Activated naive CD8-positive, alpha-beta T cell treated with anti-CD3 and anti-CD28 coated beads, Interleukin-2, amount 50 U/mL, for 24 hours (primary cell): ENCODE measurements at places on chromosomes 1 and 21.

- H3K4me1 ChIP-seq = peaks cover 24% of the 10 kb centered on the region
- peak overlapping the region; percentile 95 for H3K4me3 ChIP-seq
- H3K27me3 ChIP-seq = no peaks in the 10 kb centered on the region
Measured at GRCh38 chr1:3857791-3858129, 484 bp downstream of the DFFB start.

DNA sequence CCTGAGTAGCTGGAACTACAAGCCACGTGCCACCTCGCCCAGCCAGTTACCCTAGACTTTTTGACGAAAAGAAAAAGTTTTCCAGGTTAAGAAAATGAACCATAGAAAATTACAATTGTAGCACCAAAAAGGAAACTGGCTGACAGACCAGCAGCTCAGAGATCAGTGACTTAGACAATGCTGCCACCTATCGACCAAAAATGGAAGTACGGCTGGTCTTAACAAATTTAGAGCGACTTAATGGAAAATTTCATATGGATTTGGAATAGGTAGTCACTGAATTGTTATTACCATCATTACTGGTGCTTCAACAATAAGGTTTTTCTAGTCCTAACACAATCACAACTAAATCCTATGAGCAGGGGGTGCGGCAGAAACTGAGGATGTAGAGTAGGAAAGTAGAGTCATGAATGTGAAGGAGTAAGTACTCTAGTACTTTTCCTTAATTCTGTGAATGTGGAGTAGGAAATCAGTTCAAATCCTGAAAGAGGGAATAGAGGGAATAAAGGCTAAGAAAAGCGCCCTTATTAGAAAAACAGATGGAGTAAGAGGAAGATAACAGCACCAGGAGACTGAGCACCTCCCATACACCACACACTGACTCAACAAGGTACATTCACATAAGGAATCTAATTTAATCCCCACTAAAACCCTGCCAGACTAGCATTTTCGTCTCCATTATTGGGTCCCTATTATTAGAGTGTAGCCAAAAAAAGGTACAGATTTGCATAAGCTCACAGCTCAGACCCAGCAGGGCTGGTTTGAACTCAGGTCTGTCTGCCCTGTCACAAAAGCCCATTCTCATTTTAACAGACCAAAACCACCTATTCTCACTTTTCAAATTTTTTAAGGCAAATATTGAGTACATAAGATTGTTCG lies 37.9 kb upstream of the MGST3 start:
- no peak overlapping the region for H3K4me3 ChIP-seq
- peaks cover 18% of the 10 kb centered on the region for H3K4me1 ChIP-seq
- H3K36me3 ChIP-seq = peaks cover 2% of the 10 kb centered on the region
- H3K27ac ChIP-seq = no peak overlapping the region

GRCh38 chr1:12678350-12678749 lies 34.5 kb downstream of the AADACL4 start:
- H3K27ac ChIP-seq = no peak overlapping the region
- H3K4me3 ChIP-seq = no peak overlapping the region
- peaks cover 23% of the 10 kb centered on the region for H3K27me3 ChIP-seq
- no peaks in the 10 kb centered on the region for H3K36me3 ChIP-seq
- DNase-seq = no peak

DNA sequence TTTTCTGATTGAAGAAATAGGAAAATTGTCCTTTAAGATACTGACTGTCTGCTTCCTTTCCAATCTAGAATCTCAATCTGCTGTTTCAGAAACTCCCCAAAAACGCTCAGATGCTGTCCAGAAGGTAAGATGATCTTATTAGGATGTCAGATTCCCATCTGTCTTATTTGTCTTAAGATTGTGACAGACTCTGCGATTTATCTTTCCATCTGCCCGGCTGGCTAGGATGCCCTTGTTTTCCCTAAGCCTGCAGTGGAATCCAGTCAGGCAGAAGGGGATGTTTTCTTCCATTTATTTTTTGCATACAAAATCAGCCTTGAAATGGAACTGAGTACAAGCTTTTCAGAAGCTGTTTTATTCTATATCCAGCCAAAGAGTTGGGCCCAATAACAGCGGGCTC lies 96.5 kb downstream of the FMN2 start:
- H3K4me1 ChIP-seq = peaks cover 2% of the 10 kb centered on the region
- H3K27me3 ChIP-seq = peaks cover 20% of the 10 kb centered on the region
- no peaks in the 10 kb centered on the region for H3K36me3 ChIP-seq
- no peak for DNase-seq
- H3K27ac ChIP-seq = no peak overlapping the region
